IPS DF 6.9 (cell line): ENCODE measurements at places on chromosomes 1 and 21.
A peak's percentile ranks its signal among the peaks of the same experiment; 100 is the strongest.

- DNase-seq = no peak
- no peak overlapping the region for H3K27ac ChIP-seq
- no peaks in the 10 kb centered on the region for H3K27me3 ChIP-seq
- H3K4me3 ChIP-seq = no peak overlapping the region
- H3K4me1 ChIP-seq = 0 out of 2 replicates have a peak, but pooled peaks cover 1% of the 10 kb centered on the region
Measured at GRCh38 chr1:58727364-58727763, 27.5 kb upstream of the MYSM1 start.

DNA sequence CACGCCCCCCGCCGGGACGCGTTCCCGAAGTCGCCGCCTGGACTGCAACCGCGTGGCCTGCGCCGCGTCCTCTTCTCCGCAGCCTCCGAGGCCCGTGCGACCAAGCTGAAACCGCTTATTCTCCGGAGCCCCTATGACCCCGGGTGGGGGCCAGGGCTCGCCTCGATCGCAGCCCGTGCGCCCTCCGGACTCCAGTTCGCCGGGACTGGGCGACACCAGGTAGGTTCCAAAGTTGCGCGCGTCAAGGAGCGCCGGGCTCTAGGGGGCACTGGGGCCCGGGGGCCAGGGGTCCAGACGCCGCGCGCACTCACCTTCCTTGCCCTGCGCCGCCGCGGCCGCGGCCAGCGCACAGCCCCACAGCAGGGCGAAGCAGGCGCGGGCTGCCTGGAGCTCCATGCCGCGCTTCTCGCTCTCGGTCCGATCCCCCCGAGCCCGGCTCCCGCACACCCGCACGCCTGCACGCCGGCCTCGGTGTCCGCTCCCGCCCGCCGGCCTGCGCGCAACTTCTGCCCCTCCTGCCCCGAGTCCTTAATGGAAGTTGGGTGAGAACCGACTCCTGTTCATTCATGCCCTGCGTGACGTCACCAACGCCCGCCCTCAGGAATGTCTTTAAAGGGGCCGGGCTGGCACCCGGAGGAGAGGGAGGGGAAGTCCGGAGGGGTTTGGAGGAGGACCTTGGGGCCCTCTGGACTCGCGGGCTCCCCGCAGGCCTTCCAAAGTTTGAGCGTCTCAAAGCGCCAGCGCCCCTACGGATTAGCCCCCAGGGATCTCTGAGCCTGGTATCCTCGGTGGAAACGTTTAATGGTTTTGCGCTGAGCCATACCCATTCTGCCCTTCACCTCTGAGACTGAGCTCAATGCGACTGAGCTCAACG is at the start of gene EPHA2:
Gene EPHA2, minus strand, starts transcription at position 533 of the 874 bp plus-strand sequence. Its CDS starts 137 bp downstream, at position 396.
- H3K4me3 ChIP-seq = peak within 1 kb of the TSS; percentile 87
- no peaks in the 10 kb centered on the region for H3K27me3 ChIP-seq
- H3K4me1 ChIP-seq = peaks cover 12% of the 10 kb centered on the region
- peak; percentile 81 for DNase-seq
- peaks cover under 1% of the 10 kb centered on the region; the same call in 1 of the 2 replicates for H3K36me3 ChIP-seq

DNA sequence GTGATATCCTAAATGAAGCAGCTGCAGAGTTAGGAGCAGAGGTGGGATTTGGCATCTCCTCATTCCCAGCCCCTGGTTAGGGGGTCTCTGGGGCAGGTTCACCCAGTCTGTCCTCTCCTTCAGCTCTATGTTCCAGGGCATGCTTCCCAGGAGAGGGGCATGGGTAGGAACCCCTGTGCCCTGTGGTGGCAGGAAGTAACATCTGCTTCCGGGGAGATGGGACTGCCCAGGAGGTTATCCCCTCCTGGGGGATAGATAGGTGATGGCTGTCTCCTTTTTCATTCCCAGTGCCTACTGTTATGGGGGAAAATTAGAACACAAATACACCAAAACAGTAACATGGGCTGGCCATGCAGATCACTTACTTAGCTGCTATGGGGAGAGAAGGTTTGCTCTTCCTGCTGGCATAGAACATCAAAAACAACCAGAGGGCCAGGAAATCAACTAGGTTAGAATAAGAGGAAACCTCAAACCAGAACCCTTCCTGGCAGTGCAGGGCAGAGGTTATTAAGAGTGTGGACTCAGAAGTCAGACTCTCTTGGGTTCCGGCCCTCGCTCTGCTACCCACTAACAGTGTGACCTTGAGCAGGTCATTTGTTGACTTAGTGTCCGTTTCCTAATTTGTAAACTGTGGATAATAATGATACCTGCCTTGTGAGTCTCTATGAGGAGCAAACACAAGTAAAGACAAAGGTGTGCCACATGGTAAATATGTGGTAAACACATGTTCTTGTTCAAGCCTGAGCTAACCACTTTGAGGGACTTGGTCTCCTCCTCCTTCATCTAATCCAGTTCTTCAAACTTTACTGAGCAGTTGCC is 157.8 kb upstream of the JUN start:
- H3K27ac ChIP-seq = no peak overlapping the region
- H3K36me3 ChIP-seq = no peaks in the 10 kb centered on the region
- no peaks in the 10 kb centered on the region for H3K27me3 ChIP-seq
- no peak overlapping the region for H3K4me3 ChIP-seq

DNA sequence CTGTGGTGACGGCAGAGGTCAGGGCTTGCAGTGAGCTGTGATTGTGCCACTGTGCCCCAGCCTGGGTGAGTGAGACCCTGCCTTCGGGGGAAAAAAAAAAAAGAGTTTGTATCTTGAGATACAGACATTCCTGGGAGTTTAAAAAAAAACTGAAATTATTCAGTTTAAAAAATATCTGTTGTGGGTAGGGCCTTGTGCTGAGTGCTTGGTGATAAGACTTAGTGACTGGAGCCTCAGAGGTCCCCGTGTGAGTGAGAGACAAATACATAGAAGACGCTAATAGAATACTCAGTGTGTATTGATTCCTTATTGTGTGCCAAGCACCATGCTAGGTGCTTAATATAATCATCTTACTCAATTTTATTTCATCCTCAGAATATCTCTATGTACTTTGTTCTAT is 22.7 kb downstream of the DDI2 start:
- H3K27me3 ChIP-seq = no peaks in the 10 kb centered on the region
- H3K27ac ChIP-seq = no peak overlapping the region
- no peak for DNase-seq
- H3K4me1 ChIP-seq = no peaks in the 10 kb centered on the region
- H3K4me3 ChIP-seq = no peak overlapping the region
- peaks cover 10% of the 10 kb centered on the region; the same call in 1 of the 2 replicates for H3K36me3 ChIP-seq

DNA sequence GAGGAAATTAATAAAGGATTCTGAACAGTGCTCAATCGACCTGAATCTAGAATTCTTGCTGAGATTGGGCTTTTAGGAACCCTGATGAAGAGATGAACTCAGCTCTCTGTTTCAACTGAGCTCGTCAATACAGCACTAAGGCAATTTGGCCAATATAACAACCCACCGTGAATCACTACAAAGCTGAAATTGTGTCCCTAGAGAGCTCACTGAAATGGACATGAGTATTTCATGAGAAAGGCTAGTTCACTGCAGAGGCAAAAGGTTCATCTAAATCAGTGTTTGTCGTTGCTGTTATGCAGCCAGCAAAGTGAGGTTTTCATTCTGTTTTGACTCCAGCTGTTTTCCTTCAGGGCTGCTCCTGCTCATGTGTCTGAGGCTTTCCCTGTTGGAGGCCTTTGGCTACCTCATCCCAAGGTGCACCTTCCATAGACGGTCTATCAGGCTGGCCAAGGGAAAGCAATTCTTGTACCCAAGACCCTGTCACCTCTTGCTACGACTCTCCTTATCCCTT is 83.5 kb downstream of the URB2 start:
- no peaks in the 10 kb centered on the region for H3K36me3 ChIP-seq
- no peak overlapping the region for H3K27ac ChIP-seq
- H3K27me3 ChIP-seq = no peaks in the 10 kb centered on the region
- DNase-seq = no peak
- H3K4me1 ChIP-seq = 0 out of 2 replicates have a peak, but pooled peaks cover 2% of the 10 kb centered on the region

DNA sequence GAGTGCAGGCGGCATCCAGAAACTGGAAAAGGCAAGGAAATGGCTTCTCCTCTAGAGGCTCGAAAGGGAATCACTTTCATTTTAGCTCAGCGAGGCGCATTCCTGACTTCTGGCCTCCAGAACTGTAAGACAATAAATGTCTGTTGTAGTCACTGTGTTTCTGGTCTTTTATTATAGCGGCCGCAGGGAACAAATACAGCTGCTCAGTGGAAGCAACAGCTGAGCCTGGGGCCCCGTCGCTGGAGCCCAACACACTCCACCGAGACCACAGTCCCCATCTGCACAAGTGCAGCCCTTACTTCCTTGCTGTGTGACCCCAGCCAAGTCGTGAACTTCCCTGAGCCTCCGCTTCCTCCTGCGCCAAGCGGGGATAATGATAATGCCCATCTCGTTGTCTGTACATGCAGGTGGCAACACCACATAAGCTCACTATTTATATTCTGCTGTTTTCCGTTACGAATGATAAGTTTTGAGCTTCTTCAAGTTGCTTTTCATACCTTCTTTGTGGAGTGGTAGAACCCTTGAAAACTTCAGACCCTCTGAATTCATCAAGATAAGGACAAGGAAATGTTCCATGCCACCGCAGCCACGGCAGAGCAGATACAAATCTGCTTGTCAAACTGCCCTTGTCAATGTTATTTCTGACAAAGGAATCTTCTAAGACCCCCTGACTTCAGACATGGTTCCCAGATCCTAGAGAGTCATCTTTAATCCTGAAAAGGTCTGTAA is 3.2 kb upstream of the LAPTM5 start:
- peaks cover 2% of the 10 kb centered on the region; the same call in 1 of the 2 replicates for H3K4me1 ChIP-seq
- H3K27me3 ChIP-seq = no peaks in the 10 kb centered on the region
- no peaks in the 10 kb centered on the region for H3K36me3 ChIP-seq
- H3K27ac ChIP-seq = no peak overlapping the region

- no peaks in the 10 kb centered on the region; the same call in 1 of the 2 replicates for H3K27me3 ChIP-seq
- H3K4me1 ChIP-seq = peaks cover 8% of the 10 kb centered on the region
- H3K36me3 ChIP-seq = no peaks in the 10 kb centered on the region
- H3K4me3 ChIP-seq = no peak overlapping the region
Measured at GRCh38 chr1:151142411-151143056, 3.9 kb downstream of the SEMA6C start.

DNA sequence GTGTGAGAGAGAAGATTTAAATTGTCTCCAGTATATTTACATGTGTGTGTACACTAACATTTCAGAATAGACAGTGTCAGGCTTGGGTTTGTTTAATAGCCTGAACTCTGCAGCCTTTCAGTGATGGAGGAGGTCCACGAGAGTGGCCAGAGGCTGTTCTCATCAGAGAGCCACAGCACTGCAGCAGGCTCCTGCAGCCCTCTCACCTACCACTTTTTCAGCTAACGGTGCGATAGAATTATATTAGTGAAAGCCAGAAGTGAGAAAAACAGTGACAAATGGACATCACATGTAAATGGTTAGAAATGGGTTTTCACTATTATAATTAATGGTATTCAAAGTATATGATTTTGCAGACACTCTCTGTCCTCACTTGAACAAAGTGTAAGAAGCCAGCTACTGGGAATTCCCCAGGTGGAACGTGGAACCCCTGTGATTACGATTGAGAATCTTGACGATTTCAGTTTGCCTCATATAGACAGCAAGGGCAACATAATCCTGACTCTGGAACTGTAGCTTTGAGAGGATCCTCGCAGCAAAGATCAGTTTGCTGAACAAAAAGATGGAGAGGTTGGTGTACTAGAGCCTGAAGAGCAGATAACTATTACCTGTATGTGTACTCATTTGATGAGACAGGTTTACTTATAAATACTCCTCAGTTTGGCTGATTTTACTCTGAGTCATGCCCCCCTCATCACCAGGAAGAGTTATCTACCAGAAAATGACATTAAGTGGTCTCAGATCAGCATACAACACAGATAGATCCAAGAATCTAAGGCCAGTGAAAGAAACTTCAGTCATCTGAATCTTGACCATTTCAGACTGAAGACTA is 31.4 kb downstream of the IFI16 start:
- no peak overlapping the region for H3K27ac ChIP-seq
- no peaks in the 10 kb centered on the region for H3K4me1 ChIP-seq
- no peak for DNase-seq
- H3K27me3 ChIP-seq = no peaks in the 10 kb centered on the region
